Muscle of leg (tissue), 16 donors: ENCODE measurements at places on chromosomes 12 and 14. TPM values are rescaled to one million over a fixed set of nuclear protein-coding genes. Genes with fewer than 3 reads are reported as not detected.

- H3K27me3 ChIP-seq: no peaks in the 10 kb centered on the region
- no peaks in the 10 kb centered on the region for H3K4me1 ChIP-seq
- DNase-seq: no peak
- H3K4me3 ChIP-seq: no peak overlapping the region
Observed at GRCh38 chr12:53276511-53276910, 8.4 kb downstream of the ESPL1 start.

- H3K36me3 ChIP-seq: no peaks in the 10 kb centered on the region
- peaks cover 19% of the 10 kb centered on the region for H3K4me1 ChIP-seq
- H3K27me3 ChIP-seq: peaks cover 64% of the 10 kb centered on the region
- no peak overlapping the region for H3K27ac ChIP-seq
Observed at GRCh38 chr14:88322504-88323085, 474 bp downstream of the KCNK10 start.

DNA sequence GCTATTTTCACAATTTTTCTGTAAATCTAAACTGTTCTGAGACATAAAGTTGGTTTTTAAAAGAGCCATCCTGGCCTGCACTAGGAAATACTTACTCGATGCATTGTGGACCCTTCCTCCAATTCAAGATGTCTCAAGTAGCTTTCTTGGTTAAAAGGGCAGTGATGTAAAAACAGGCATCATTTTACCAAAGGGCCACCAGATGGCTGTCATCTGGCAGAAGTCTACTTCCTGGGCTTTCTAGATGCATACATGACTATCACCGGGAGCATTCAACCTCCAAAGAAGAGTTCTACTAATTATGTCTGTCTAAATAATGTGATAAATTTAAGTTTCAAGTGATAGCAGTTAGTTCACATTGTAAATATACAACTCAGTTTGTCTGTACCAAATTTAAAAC lies 96.8 kb upstream of the FRMD6 start:
- no peak for DNase-seq
- H3K27ac ChIP-seq: no peak overlapping the region
- H3K36me3 ChIP-seq: no peaks in the 10 kb centered on the region
- no peak overlapping the region for H3K4me3 ChIP-seq
- no peaks in the 10 kb centered on the region for H3K27me3 ChIP-seq

DNA sequence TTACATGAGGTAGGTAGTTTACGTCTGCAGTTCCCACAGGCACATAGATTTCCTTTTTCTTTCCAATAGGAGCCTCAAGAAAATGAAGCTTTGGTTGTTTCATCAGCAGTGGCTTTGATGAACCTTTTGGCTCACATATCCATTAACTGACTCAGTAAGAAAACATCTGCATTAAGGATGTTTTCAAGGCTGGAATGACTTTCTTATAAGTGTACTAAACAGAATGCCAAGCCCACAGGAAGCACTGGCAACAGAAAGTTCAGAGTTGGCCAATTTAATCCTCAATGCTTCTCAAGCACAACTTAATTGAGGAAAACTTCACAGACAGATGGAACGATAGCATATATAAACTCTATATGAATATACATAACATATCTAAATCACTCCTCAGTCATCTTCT lies 63.5 kb downstream of the ST8SIA1 start:
- H3K4me3 ChIP-seq: no peak overlapping the region
- no peaks in the 10 kb centered on the region for H3K36me3 ChIP-seq

- H3K36me3 ChIP-seq: no peaks in the 10 kb centered on the region
- peak; percentile 71 for DNase-seq
- H3K4me3 ChIP-seq: no peak overlapping the region
Observed at GRCh38 chr12:12736759-12737676, 19.9 kb downstream of the CDKN1B start.

DNA sequence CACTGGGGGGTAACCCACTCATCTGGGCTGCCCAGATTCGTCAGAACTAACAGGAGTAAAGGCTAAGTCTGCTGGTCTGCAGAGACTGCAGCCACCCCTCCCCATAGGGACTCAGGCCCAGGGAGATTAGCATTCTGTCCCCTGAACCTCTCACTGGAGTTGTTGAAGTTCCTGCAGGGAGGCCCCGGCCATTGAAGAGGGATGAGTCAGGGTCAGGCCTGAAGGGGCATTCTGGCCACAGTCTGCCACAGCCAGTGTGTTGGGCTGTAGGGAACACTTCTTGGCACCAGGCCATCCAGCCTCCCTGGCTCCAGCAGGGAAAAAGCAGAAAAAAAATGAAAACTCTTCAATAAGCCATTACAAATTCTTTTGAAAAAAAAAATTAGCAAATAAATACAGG lies 35.3 kb downstream of the KLRK1 start:
- no peaks in the 10 kb centered on the region for H3K36me3 ChIP-seq
- no peaks in the 10 kb centered on the region for H3K4me1 ChIP-seq
- no peak overlapping the region for H3K27ac ChIP-seq
- DNase-seq: no peak
- H3K27me3 ChIP-seq: no peaks in the 10 kb centered on the region

GRCh38 chr12:47785036-47785886 lies 12.2 kb downstream of the SLC48A1 start:
- H3K27me3 ChIP-seq: no peaks in the 10 kb centered on the region
- no peak overlapping the region for H3K4me3 ChIP-seq
- DNase-seq: no peak

DNA sequence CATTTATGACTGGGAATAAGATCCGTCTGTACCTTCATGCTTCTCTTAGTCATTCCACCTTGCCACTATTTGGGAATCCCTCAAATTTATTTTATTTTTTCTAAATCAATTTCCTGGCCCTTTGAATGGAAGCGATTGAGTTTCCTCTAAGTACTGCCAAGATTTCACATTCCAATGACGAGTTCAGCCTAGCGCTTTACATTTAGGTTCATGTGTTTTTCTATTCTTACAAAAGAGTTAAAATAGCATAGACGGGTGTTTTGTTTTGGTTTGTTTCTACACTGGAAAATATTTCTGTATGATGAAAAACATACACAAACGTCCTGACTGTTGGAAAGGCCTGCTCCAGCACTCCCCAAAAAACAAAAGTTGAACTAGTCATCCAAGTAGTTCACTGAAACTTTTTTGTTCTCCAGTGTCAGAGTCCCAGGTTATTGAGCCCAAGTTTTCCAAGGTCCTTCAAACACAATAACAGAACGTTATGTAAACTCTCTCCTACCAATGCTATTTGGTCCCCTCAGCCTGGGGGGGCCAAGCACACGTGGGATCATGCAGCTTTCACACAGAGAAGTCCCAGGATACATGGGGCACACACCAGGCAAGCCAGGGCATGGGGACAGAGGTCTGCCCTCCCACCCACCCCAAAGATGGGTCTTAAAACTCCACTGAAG lies 74.8 kb upstream of the FOXN3 start:
- peaks cover 29% of the 10 kb centered on the region for H3K4me1 ChIP-seq
- DNase-seq: peak; percentile 91
- no peaks in the 10 kb centered on the region for H3K27me3 ChIP-seq
- H3K4me3 ChIP-seq: no peak overlapping the region
- H3K27ac ChIP-seq: peak overlapping the region; percentile 78

DNA sequence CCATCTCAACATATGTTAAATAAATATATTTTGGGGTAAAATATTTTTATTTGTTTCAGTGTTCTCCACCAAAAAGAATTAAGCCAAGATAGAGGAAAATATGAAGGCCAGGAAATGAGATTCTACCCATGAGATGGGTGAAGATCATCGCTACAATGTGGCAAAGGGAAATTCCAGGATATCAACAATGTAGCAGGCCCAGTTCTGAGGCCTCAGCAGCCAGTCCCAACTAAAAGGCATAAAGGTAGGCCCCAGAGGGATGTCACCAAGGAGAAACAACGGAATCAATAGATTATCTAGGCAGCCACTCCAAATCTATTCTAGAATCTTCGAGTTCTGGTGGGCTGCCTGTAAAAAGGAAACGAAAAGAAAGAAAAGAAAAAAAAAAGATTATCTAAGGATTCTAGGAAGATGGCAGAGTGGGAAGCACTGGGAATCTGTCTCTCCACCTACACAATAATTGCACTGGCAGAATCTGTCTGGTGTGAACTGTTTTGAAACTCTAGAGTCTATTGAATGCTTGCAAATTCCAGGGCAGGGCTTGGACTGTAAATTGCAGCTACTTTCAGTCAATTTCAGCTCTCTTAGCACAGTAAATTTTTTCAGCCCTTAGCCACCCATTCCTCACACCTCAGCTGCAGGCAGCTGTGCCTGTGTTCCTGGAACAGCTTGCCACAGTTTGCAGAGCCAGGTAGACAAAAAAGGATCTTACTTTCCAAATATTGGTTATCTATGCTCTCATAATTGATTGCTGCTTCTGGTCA lies 33.1 kb upstream of the MMP19 start:
- H3K4me1 ChIP-seq: no peaks in the 10 kb centered on the region
- H3K27ac ChIP-seq: no peak overlapping the region
- no peaks in the 10 kb centered on the region for H3K27me3 ChIP-seq
- no peaks in the 10 kb centered on the region for H3K36me3 ChIP-seq
- H3K4me3 ChIP-seq: no peak overlapping the region

GRCh38 chr14:70789361-70789760 lies 20.0 kb downstream of the MAP3K9 start:
- H3K27me3 ChIP-seq: peaks cover 3% of the 10 kb centered on the region
- peak; percentile 41 for DNase-seq
- H3K27ac ChIP-seq: no peak overlapping the region
- H3K36me3 ChIP-seq: no peaks in the 10 kb centered on the region
- H3K4me1 ChIP-seq: peaks cover 10% of the 10 kb centered on the region
- no peak overlapping the region for H3K4me3 ChIP-seq

DNA sequence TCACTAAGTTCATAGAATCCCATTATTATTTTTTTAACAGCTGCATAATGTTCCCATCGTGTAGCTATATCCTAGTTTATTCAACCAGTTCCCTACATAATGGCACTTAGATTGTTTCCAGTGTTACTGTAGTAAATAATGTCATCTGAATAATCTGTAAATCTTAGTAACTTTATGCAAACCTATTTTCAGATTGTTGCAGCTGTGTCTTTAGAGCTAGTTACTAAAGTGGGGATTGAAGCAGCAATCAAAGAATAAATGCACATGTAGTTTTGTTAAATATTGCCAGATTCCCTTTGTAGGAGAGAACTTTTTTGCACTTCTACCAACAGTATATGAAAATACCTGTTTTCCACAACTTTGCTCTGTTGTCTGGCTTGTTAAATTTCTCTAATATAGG lies 13.1 kb downstream of the ARID2 start:
- no peak overlapping the region for H3K27ac ChIP-seq
- no peaks in the 10 kb centered on the region for H3K4me1 ChIP-seq
- H3K36me3 ChIP-seq: peaks cover 4% of the 10 kb centered on the region
- no peak for DNase-seq

DNA sequence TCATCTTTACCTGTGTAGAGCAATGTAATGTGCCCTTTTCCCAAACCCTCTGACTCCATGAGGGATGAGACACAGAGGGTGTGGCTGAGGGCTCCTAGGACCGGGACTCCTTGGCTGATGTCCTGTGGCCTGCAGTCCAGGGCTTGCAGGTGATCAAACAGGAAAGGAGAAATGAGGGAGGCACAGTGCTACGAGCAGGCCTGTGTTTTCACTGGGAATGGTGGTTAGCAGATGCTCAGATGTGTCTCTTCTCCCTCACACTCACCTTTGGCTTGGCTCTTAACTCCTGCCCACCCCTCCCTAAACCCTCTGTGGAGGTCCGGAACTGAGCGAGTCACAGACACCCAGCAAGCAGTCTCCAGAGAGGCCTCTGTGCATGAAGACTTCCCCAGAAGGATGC lies 254.4 kb downstream of the DAD1 start:
- H3K4me1 ChIP-seq: peaks cover 20% of the 10 kb centered on the region
- no peak overlapping the region for H3K27ac ChIP-seq
- no peaks in the 10 kb centered on the region for H3K36me3 ChIP-seq

GRCh38 chr12:16939871-16940306 lies 333.9 kb upstream of the LMO3 start:
- H3K27me3 ChIP-seq: no peaks in the 10 kb centered on the region
- no peaks in the 10 kb centered on the region for H3K36me3 ChIP-seq

DNA sequence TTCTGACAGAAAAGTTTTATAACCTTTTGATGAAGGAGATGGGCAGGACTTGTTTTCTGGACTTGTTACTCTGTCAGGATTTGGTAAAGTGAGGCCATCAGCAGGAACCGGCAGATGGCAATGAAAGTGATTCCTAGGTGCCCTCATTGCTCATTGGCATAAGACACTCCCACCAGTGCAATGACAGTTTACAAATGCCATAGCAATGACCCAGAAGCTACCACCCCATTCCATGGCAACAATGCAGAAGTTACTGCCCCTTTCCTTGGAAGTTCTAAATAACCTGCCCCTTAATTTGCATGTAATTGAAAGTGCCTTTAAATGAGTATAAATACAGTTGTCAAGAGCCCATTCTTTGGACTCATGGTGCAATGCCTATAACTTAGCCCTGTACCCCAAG lies 222.6 kb downstream of the CEP128 start:
- H3K36me3 ChIP-seq: no peaks in the 10 kb centered on the region
- DNase-seq: no peak
- H3K4me1 ChIP-seq: no peaks in the 10 kb centered on the region

DNA sequence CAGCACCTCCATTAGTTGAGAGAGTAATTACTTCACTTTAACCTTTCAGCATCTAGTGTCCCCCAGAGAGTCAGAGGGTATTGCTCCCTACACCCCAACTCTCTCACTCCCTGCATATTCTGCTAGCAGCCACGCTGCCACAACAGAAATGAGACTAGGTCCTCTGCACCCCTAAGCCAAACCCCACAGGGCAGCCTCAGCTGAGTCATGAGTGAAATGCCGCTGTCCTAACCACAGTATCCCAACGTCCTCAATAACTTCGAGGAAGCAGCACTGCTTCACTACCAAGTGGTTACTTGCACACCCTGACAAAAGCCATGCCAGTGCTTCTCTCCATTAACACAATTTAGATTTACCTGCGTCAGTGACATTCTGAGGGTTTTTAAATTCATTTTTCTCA lies 6.9 kb upstream of the LYZ start:
- DNase-seq: no peak
- no peaks in the 10 kb centered on the region for H3K4me1 ChIP-seq
- no peak overlapping the region for H3K4me3 ChIP-seq
- no peaks in the 10 kb centered on the region for H3K27me3 ChIP-seq
- H3K36me3 ChIP-seq: no peaks in the 10 kb centered on the region

DNA sequence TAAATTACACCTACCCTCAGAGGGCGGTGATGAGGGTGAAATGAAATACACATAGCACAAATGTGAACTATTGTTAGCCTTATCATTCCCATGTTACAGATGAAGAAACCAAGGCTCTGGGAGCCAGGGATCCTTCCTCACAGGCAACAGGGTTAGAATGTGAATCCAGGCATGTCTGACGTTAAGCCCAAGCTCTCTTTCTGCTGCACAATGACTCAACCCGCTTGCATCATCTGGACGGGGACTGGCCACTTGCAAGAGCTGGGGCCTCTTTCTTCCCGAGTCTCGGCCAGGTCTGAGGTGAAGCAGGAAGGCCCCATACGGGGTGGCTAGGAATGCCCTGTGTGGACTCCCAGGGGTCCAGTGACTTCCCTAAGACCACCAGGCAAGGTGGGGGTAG lies 105.2 kb downstream of the RBM19 start:
- peak; percentile 15 for DNase-seq
- peaks cover 18% of the 10 kb centered on the region for H3K36me3 ChIP-seq
- peaks cover 5% of the 10 kb centered on the region for H3K4me1 ChIP-seq
- no peak overlapping the region for H3K4me3 ChIP-seq
- no peak overlapping the region for H3K27ac ChIP-seq

GRCh38 chr14:92400579-92401444 lies 77.8 kb downstream of the SLC24A4 start:
- no peak for DNase-seq
- H3K36me3 ChIP-seq: no peaks in the 10 kb centered on the region
- H3K4me1 ChIP-seq: peaks cover 22% of the 10 kb centered on the region
- H3K4me3 ChIP-seq: no peak overlapping the region
- peaks cover 2% of the 10 kb centered on the region for H3K27me3 ChIP-seq
- H3K27ac ChIP-seq: no peak overlapping the region

The JPH4 gene
- total RNA-seq: 0.53 TPM

The ACSM4 gene
- total RNA-seq: not detected

The KLHL33 gene
- 1.1 TPM for total RNA-seq

The KRT8 gene
- total RNA-seq: 1.1 TPM

The ANKS1B gene
- 5.6 TPM for total RNA-seq

The CCDC177 gene
- under 0.01 TPM for total RNA-seq

The CDH24 gene
- 2.1 TPM for total RNA-seq
